ENCODE measurements at places on chromosomes 3 and 15.

DNA sequence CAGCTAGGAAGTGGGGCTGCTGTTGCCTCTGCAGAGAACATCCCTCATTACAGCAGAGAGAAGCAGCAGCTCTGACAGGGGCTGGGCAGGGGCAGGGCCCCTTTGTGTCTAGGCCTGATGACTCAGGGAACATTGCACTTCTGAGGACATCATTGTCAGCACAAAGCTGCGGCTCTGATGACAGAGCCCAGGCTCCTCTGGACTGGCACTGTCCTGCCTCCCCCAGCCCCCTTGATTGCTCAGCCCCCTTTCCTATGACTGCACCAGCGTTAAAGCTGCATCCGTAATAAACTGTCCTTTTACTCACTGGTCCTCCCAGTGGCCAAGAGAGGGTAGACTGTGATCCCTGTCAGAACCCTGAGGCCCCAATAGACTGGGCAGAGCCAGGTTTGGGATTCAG lies 18.3 kb downstream of the TRH start:
- DNase-seq = no peak

GRCh38 chr15:83192742-83193141 lies 14.9 kb downstream of the HDGFL3 start:
- no peak for DNase-seq

- no peak for DNase-seq
Observed at GRCh38 chr3:172513488-172513887, 9.7 kb downstream of the TNFSF10 start.

DNA sequence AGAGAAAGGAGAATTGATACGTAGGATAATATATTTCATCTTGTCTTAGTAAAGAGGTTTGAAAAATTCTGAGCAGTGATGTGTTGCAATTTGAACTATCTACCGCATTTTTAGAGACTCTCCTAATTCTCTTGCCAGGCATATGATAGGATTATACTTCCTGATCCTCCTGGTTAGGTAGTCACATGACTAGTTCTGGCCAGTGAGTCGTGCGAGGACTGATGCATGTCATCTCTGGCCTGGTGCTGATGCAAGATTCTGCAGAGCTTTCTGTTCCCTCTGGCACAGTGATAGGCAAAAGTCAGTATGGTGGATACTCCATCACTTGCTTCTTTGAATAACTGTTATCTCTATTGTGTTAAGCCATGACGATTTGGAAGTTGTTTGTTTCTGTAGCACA lies 277.6 kb upstream of the NAALADL2 start:
- no peak for DNase-seq

DNA sequence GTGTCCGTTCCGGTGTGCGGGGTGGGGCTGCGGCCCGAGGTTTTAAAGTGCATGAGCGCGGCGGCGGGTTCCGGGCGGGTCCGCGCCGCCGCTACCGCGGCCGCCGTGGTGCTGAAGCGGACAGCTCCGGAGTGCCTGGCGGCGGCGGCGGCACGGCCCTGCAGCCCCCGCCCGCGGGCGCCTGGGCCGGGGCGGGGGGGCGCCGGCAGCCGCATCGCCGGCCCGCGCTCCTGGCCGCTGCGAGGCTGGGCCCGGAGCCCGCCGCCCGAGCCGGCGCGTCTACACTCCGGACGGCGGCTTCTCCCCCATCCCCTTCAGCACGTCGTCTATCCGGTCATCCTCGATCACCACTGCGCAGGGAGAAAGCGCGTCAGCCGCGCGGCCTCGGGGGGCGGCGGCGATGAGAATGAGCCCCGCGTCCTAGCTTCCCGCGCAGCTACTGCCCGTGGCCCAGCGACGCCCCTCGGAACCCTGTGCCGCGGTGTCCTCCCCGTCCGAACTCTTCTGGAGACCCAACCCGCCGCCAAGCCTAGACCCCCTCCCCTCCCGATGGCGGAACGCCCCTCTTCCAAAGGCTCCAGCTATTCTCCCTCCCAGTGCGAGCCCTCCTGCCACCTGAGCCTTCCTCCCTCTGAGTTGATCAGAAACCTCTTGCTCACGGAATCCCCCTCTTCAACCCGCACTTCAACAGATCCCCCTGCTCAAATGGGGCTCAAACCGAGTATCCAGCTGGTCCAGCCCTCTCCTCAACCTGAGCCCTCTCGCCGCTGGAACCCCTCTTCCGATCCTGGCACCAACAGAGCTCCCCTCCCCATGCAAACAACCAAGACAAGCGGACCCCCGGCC lies 1.3 kb downstream of the CAMK2N2 start:
- DNase-seq = peak; percentile 46

DNA sequence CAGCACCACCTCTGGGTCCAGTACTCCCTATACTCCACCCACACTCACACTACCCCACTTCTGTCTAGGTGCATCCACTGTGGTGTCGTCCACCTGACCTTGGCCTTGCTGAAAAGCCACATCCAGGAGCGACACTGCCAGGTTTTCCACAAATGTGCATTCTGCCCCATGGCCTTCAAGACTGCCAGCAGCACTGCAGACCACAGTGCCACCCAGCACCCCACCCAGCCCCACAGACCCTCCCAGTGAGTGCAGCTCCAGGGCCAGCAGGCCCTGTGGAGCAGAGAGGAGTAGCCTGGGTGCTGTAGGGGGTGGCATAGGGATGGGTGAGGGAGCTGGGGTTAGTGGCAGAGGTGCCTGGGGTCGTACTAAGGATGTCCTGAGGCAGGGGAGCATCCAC lies 19.4 kb upstream of the ALPK3 start:
- DNase-seq = no peak
